NCI-H460 (cell line): ENCODE measurements at places on chromosomes 16 and 17.

DNA sequence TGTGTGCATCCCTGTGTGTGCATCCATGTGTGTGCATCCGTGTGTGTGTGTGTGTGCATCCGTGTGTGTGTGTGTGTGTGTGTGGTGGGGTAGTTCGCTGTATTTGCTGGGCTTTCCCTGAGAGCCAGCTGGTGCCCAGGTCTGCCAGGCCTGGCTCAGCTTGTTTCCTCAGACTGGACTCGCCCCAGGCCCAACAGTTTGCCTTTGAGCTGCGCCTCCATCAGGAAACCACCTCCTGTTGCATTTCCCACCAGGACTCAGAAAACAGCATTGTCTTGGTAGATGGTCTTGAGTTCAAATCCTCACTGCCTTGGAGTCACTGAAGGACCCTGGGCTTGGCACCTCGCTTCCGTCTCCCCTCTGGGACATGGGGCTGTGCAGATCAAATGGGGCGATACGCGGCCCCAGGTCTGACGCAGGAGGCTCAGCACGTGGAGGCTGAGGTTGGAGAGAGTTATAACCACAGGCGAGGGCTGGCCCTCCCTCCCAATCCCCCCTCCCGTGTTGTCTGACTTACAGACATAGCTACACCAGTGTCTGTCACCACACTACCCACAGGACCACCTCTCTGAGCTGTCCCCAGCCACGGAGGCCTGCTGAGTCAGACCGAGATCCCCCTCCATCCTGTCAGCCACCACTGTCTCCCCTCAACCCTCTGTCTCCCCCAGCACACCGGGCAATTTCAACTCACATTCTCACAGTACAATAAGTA is 4.7 kb downstream of the ITGAE start:
- DNase-seq, result no peak

GRCh38 chr17:28367641-28368305 is 2.3 kb downstream of the VTN start:
- no peak for DNase-seq

GRCh38 chr17:73168667-73169066 is 3.9 kb downstream of the SSTR2 start:
- DNase-seq, result no peak

GRCh38 chr16:80171199-80171598 is 369.6 kb upstream of the DYNLRB2 start:
- no peak for DNase-seq

- no peak for DNase-seq
These were observed 39.7 kb upstream of the GHDC start for GRCh38 chr17:42233994-42234393.

DNA sequence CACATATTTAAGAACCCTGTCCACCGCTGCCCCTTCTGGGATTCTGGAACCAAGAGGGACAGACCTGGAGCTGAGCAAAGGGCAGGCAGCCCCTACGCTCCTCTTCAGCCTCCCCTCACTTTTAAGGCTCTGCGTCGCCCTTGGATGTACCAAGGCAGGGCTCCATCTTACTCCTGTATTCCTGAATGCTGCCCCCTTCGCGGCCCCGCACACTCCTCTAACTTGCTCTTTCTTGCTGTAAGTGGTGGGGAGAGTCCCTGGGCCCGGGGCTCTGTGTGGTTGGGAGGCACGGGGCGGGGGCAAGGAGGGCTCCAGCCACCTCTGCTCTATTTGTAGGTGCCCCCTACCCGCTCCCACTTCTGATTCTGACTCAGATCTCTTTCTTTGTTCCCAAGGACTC is 1.2 kb downstream of the TNS4 start:
- no peak for DNase-seq

- DNase-seq, result no peak
These were observed 502.2 kb upstream of the ZFHX3 start for GRCh38 chr16:73549984-73550631.

- peak; percentile 85 for DNase-seq
These were observed 7.2 kb upstream of the KRT36 start for GRCh38 chr17:41496803-41497484.

DNA sequence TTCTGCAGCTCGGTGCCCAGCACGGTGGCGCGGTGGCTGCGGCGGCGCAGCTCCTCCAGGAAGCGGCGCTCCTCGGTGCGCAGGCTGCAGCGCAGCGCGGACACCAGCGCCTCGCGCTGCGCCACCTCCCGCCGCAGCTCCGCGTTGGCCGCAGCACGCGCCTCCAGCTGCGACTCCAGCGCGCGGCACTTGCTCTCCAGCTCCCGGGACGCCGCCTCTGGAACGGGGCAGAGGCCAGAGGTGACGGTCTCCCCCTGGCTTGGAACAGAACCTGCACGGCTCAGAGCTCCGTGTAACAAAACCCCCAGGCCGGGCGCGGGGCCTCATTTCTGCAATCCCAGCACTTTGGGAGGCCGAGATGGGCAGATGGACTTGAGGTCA is 13.2 kb upstream of the CLUH start:
- peak; percentile 47 for DNase-seq

GRCh38 chr16:62927122-62927521 is 890.9 kb upstream of the CDH8 start:
- DNase-seq, result no peak

DNA sequence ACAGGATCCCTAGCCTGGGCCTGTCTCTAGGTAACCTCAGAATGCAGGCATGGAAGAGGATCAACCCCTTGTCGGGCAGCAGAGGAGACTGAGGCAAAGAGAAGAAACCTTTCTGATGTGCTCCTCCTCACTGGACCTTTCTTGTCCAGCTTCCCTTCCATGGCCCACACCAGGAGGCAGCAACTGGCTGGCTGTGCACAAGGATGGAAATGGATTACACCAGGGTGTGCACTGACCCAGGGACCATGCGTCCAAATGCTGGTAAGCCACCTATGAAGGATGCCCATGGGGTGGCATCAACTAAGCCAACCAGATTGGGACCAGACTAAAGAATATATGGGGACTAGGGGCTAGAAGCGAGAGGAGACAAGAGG is 83.0 kb downstream of the N4BP1 start:
- DNase-seq, result no peak

GRCh38 chr17:62064029-62064790 is 868 bp downstream of the MED13 start:
- DNase-seq, result peak; percentile 11

GRCh38 chr16:23682181-23682580 is 3.5 kb downstream of the PLK1 start:
- DNase-seq, result no peak

- no peak for DNase-seq
These were observed 12.6 kb downstream of the CA7 start for GRCh38 chr16:66856801-66857200.

DNA sequence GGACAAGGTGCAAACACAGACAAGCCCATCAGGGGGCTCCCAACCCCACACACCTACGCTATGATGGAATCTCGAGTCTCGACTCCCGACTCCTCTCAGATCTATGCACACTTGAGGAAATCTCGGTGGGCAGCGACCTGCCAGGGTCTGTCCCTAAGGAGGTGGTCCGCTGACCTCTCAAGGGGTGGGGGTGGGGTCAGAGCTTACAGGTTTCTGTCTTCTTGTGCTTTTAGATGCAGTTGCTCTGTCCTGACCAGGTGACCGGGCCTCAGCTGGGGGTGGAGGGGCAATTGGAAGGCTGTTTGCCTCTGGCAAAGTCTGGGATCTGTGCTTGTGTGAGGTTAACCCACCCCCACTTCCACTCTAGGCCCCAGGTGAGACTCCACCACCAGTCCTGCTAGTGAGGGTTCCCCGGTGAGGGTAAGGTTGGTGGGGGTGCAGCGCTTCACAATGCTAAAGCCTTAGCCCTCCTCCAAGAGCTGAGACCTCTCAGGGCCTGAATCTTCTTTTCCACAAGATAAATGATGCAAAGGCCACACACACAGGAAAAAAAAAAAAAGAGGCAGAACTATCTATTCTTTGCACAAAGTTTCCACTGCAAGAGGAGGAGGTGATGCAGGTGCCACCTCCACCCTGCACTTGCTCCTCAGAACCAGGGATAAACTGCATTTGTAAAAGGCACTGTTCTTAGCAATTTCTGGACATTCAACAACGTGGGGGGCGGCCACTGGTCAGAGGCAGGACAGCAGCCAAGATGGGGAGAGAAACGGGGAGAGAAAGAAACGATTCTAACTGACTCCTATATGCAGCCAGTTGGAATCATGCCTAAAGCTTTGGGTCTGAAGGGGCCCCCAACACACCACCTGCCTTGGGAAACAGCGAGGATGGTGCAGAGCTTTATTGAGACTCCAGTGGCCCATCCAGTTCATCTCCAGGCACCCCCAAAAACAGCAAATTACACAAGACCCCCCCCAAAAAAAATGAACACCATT is 4.1 kb downstream of the CISD3 start:
- no peak for DNase-seq

DNA sequence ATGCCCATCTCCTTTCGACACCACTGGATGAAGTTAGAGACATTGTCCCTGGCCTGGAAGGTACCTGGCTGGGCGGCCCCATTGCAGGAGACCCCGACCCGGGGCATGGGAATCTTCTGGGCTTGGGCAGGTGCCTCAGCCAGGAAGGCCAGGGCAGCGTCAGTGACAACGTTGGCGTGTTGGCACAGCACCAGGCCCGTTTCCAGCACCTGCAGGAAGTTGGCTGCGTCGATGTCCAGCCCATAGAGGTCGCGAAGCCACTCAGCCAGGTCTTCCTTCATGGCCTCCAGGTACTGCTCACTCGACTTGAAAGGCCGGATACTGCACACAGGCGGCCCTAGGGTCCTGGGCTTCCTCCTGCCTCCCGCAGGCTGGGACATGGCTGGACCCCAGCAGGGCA is 568 bp downstream of the GAS2L2 start:
- DNase-seq, result no peak
